Vagina (tissue), 2 donors: ENCODE measurements at places on chromosomes 6 and 20. TPM values are rescaled to one million over a fixed set of nuclear protein-coding genes. Genes with fewer than 3 reads are reported as not detected.

The HRH3 gene
- total RNA-seq: not detected

The GSTA1 gene
- total RNA-seq: 1.7 TPM

The LPIN3 gene
- total RNA-seq: 82.3 TPM

The ZNF165 gene
- total RNA-seq: 3.7 TPM

The SMOC2 gene
- 22.1 TPM for total RNA-seq

The CST4 gene
- not detected for total RNA-seq

The FLRT3 gene
- 4.7 TPM for total RNA-seq

The DEFB132 gene
- not detected for total RNA-seq

The MYH7B gene
- total RNA-seq: under 0.01 TPM

The HSD17B8 gene
- 17.7 TPM for total RNA-seq

The LY6G5C gene
- 1.7 TPM for total RNA-seq

The RBBP8NL gene
- total RNA-seq: 1.7 TPM

The OPN5 gene
- not detected for total RNA-seq

The SNX5 gene
- 159 TPM for total RNA-seq

The PSORS1C1 gene
- 9.6 TPM for total RNA-seq

The PNRC1 gene
- 289 TPM for total RNA-seq

The FHL5 gene
- total RNA-seq: 21.4 TPM

The PACSIN1 gene
- total RNA-seq: 0.74 TPM

The EDN1 gene
- total RNA-seq: 7.1 TPM

The PMEPA1 gene
- 11.3 TPM for total RNA-seq

The HSPA1L gene
- 0.98 TPM for total RNA-seq

The VTA1 gene
- 46.4 TPM for total RNA-seq
